ENCODE measurements at places on chromosomes 13 and 19. TPM values are rescaled to one million over a fixed set of nuclear protein-coding genes. Genes with fewer than 3 reads are reported as not detected.

DNA sequence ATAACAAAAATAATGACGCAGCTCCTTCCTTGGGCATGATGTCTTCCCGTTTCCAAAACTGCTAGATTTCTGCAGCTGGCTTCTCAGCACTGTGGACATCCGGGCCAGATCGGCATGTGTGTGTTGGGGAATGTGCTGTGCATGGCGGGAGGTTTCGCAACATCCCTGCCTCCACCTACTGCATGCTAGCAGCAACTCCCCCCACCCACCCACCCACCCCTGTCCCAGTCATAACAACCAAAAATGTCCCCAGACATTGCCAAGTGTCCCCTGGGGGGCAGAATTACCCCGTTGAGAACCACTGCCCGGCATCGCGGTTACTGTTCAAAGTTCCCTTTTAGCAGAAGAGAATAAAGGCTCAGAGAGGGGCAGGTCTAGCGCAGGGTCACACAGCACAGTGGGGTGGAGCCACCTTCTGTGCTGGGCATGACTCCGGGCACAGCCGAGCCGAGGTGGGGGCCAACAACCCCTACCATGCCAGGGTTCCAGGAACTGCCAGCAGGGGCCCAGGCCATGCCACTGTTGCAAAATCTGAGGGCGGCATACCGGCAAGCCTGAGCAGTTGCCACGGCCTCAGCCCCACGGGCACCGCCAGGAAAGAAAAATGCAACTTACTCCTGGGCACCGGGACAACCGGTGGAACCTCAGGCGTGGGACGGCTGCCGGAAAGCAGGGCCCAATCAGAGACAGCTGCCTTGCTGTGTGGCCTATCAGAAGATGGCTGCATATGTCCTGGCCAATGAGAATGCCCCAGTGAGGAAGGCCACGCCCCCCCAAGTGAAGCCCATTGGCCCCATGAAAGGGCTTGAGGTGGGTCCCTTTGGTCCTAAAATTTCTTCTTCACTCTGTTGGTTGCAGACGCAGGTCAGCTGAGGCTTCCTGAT lies 22.5 kb upstream of the NFIC start:
- H3K27me3 ChIP-seq: no peaks in the 10 kb centered on the region
- H3K36me3 ChIP-seq: no peaks in the 10 kb centered on the region
- peak overlapping the region; percentile 84 for H3K27ac ChIP-seq
- DNase-seq: peak; percentile 83
- H3K4me3 ChIP-seq: peak overlapping the region; percentile 46

DNA sequence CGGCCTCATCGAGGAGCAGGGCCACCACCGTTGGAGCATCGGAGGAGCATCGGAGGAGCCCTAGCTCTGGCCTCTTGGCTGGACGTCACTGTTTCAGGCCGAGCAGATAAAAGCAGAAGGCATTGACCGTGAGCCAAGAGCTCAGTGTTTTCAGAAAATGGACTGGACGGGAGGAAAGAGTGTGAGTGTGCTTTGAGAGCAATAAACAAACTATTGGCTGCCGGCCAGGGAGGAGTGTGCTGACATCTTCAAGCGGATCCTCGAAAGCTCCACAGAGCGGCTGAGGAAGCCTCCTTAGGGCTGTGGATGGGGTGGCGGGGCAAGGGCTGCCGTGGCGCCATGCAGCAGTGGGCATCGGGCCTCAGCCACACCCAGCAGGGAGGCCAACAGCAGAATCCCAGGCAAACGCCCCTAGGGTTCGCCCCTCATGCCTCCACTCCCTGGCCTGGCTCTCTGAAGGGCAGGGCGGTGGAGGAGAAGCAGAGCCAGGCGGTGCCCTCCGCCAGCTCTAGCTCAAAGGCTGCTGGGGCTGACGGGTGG lies 41.8 kb downstream of the IRS2 start:
- peaks cover 16% of the 10 kb centered on the region for H3K4me1 ChIP-seq
- no peak overlapping the region for H3K27ac ChIP-seq
- DNase-seq: peak; percentile 56

- peaks cover 30% of the 10 kb centered on the region for H3K4me1 ChIP-seq
- DNase-seq: no peak
- H3K36me3 ChIP-seq: no peaks in the 10 kb centered on the region
- H3K27ac ChIP-seq: peak overlapping the region; percentile 92
- peaks cover 58% of the 10 kb centered on the region for H3K27me3 ChIP-seq
- H3K4me3 ChIP-seq: peak overlapping the region; percentile 69
Observed at GRCh38 chr13:28530729-28531076, 35.8 kb upstream of the FLT1 start.

DNA sequence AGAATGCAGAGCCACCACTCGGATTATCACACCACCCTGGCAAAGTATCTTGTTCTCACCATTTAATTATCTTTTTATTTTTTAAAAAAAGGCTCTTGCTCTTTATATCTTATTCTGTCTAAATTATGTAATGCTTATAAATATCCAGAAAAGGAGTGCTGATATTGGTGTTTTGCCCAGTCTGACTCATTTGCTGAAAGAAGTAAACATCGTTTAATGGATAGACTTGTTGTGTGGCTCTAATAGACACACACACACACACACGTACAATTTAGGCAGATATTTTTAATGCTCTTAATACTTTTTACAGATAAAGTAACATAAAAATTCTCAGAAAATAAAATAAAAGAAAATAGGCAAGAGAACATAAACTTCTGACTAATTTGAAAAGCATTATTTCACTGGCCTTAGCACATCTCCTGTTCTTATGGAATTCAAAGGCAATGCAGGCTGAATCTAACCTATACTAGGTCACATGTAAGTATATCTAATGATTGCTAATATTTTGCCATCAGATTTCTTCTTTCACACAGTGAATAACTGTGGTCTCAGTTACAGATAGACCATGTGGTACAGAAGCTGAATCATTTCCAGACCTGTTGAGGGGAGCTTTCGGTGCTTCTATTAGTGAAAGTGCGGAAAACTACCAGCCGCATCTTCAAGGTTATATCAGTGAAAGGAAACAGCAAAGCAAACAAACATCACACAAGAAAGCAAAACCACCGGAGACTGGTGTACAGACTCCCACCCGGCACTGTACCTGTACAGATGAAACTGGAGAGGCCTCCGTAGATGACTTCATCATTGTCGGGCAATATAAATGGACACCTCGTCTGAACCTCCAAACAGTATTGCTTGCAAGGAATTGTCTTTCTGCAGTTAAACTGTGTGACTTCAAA lies 642.1 kb upstream of the ARGLU1 start:
- no peaks in the 10 kb centered on the region for H3K36me3 ChIP-seq
- H3K4me1 ChIP-seq: peaks cover 50% of the 10 kb centered on the region
- peak overlapping the region; percentile 43 for H3K4me3 ChIP-seq
- peaks cover 19% of the 10 kb centered on the region for H3K27me3 ChIP-seq

- no peak for DNase-seq
- H3K4me1 ChIP-seq: peaks cover 43% of the 10 kb centered on the region
- peaks cover 23% of the 10 kb centered on the region for H3K36me3 ChIP-seq
Observed at GRCh38 chr19:4386041-4386782, 14.1 kb downstream of the SH3GL1 start.

The RYR1 gene
- total RNA-seq: 0.74 TPM

The CLEC17A gene
- not detected for total RNA-seq

- no peaks in the 10 kb centered on the region for H3K27me3 ChIP-seq
- H3K36me3 ChIP-seq: no peaks in the 10 kb centered on the region
- no peak for DNase-seq
- H3K27ac ChIP-seq: no peak overlapping the region
- no peak overlapping the region for H3K4me3 ChIP-seq
- H3K4me1 ChIP-seq: no peaks in the 10 kb centered on the region
Observed at GRCh38 chr13:100203696-100204367, 114.9 kb downstream of the PCCA start.

DNA sequence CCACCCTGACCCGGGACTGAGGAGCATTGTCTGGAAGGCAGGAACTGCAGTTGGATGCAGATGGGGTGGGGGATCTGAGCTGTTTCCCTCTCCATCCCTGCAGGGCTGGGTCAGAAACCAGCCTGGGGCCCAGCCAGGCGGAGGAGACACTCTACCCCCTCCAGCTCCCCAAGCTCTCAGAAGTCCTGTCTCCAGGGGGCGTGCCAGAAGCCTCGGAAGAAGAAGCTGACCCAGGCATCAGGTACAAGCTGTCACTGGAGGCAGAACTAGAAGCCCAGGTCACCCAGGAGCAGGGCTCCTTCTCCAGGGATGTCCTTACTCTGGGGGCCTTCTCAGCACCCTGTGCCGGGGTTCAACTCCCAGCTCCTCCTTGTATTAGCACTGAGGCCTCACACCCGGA lies 15.5 kb downstream of the SIX5 start:
- no peak overlapping the region for H3K27ac ChIP-seq
- no peak for DNase-seq
- H3K36me3 ChIP-seq: no peaks in the 10 kb centered on the region
- H3K4me3 ChIP-seq: no peak overlapping the region
- no peaks in the 10 kb centered on the region for H3K4me1 ChIP-seq
- no peaks in the 10 kb centered on the region for H3K27me3 ChIP-seq

DNA sequence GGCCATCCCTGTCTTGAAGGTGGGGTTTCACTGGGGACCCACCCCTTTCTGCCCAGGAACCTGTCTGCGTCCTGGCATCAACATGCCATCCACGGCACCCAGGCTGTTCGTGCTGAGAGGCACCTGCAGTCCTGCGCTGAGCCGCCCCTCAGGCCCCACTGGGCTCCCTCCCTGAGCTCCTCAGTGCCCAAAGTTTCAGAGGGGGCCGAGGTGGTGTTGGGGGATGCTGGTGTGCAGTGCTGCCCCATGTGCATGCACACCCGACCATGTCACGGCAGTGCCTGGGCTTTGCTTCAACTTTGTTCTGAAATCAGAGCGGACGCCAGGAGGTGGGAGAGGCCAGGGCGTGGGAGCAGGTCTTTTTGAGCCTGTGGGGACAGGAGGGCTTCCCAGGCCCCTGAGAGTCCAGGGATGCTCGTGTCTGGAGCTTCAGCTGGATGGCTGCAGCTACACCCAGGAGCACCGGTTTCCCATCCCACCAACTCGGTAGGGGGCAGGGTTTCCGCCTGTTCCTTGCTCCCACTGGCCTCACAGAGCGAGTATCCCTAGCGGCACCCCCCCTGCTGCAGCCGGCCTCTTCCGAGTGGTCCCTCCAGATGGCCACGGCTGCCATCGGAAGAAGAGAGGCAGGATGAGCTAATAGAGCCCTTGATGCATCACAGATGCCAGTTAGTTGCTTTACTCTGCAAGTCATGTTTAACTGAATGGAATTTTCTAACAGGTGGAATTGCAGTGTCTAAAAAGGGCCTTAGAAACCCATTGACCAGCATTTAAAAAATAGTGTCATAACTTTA lies 44.0 kb downstream of the WDFY2 start:
- no peak overlapping the region for H3K27ac ChIP-seq
- DNase-seq: no peak
- peaks cover 63% of the 10 kb centered on the region for H3K4me1 ChIP-seq

GRCh38 chr19:18899624-18900560 lies 3.9 kb upstream of the CERS1 start:
- H3K27me3 ChIP-seq: peaks cover 23% of the 10 kb centered on the region
- H3K4me1 ChIP-seq: peaks cover 13% of the 10 kb centered on the region
- H3K36me3 ChIP-seq: peaks cover 38% of the 10 kb centered on the region
- H3K27ac ChIP-seq: no peak overlapping the region
- DNase-seq: no peak

- H3K4me1 ChIP-seq: no peaks in the 10 kb centered on the region
- H3K27ac ChIP-seq: no peak overlapping the region
- no peak overlapping the region for H3K4me3 ChIP-seq
- no peaks in the 10 kb centered on the region for H3K27me3 ChIP-seq
- no peaks in the 10 kb centered on the region for H3K36me3 ChIP-seq
Observed at GRCh38 chr13:37681281-37682032, 82.9 kb upstream of the POSTN start.

The ZNF296 gene
- not detected for total RNA-seq

The ZNF146 gene
- total RNA-seq: 30.4 TPM

DNA sequence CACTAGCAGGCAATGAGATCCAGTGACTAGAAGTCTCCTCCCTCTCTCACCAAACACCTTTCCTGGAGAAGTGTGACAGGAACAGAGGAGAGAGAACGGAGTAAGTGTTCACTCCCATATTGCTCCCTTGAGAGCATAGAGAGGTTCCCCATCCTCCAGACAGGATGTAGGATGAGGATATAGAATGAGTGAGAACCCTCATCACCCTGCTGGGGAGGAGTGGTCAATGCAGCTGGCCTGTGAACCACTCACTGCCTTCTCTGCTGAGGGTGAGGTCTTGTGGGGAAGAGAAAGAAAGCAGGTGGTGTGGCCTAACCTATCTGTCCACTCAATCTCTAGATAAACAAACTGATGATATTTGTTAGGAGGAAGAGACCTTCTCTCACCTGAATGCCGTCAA lies 386.6 kb downstream of the PCDH20 start:
- no peak overlapping the region for H3K27ac ChIP-seq
- H3K27me3 ChIP-seq: no peaks in the 10 kb centered on the region
- no peaks in the 10 kb centered on the region for H3K36me3 ChIP-seq
- no peaks in the 10 kb centered on the region for H3K4me1 ChIP-seq
- H3K4me3 ChIP-seq: no peak overlapping the region

The SIAH3 gene
- total RNA-seq: not detected

- no peak for DNase-seq
- no peak overlapping the region for H3K4me3 ChIP-seq
- H3K36me3 ChIP-seq: peaks cover 42% of the 10 kb centered on the region
- H3K4me1 ChIP-seq: peaks cover 30% of the 10 kb centered on the region
- no peak overlapping the region for H3K27ac ChIP-seq
Observed at GRCh38 chr19:11359421-11359820, 4.2 kb downstream of the PLPPR2 start.

The MISP3 gene
- 8.1 TPM for total RNA-seq

- peaks cover 33% of the 10 kb centered on the region for H3K27me3 ChIP-seq
- no peak overlapping the region for H3K27ac ChIP-seq
- no peak overlapping the region for H3K4me3 ChIP-seq
- H3K36me3 ChIP-seq: no peaks in the 10 kb centered on the region
- no peak for DNase-seq
Observed at GRCh38 chr13:18943273-18943672, 238.4 kb downstream of the TUBA3C start.

GRCh38 chr19:17020823-17021222 lies 5.8 kb downstream of the CPAMD8 start:
- no peak overlapping the region for H3K27ac ChIP-seq
- peaks cover 14% of the 10 kb centered on the region for H3K4me1 ChIP-seq
- H3K4me3 ChIP-seq: no peak overlapping the region
- DNase-seq: no peak
- peaks cover 35% of the 10 kb centered on the region for H3K27me3 ChIP-seq

- H3K4me3 ChIP-seq: peak overlapping the region; percentile 23
- no peak for DNase-seq
- no peaks in the 10 kb centered on the region for H3K36me3 ChIP-seq
- H3K27ac ChIP-seq: no peak overlapping the region
Observed at GRCh38 chr19:48490981-48491792, 20.4 kb downstream of the LMTK3 start.

The YJEFN3 gene
- 7.8 TPM for total RNA-seq
